ENCODE measurements at places on chromosomes 4 and X. TPM values are rescaled to one million over a fixed set of nuclear protein-coding genes. Genes with fewer than 3 reads are reported as not detected.
A peak's percentile ranks its signal among the peaks of the same experiment; 100 is the strongest.

GRCh38 chr4:98558471-98559169 lies 99.8 kb downstream of the TSPAN5 start:
- no peak for ATAC-seq

DNA sequence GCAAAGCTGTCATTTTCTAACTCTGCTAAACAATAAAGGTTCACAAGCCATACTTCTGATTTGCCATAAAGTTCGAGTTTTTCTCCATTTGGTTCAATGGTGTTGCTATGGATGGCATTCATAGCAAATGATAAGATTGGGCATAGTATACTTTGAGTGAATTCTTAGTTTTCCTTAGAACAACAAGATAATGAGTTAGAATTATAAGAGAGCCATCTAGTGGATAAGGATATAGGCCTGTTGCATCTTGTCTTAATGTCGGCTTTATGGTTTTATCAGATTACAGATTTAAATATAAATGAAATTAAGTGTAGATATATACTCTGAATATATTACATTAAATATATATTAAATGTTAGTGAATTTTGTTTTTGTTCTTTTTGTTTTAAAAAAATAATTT lies 644.6 kb downstream of the IL1RAPL1 start:
- ATAC-seq: no peak

DNA sequence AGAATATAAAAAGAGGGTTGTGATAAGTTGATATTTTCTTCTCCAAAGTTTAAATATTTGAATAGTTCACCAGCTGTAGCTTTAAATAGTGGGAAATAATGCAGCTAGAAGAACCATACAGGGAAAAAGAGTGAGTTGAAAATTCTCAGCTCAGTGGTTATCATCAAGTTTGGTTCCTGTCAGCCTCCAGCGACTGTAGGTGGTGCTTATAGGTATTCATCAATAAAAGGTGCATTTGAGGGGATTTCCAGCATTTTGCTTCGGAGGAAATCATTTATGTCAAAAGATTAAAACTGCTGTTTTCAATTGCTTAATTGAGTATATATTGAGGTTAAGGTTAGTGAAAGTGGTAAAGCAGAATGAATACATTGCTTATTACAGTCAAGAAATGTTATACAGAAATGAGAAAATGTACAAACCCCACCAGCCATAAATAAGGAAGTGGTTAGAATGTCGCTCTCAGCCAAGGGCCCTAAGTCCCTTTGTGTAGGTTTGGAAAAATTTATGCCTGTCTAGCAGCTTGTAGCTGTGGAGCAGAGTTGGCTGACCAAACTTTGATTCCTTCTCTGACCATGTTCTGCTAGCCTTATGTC lies 532.9 kb upstream of the FTHL17 start:
- ATAC-seq: no peak

- no peak for ATAC-seq
These were observed 16.8 kb upstream of the NFXL1 start for GRCh38 chr4:47930971-47931804.

DNA sequence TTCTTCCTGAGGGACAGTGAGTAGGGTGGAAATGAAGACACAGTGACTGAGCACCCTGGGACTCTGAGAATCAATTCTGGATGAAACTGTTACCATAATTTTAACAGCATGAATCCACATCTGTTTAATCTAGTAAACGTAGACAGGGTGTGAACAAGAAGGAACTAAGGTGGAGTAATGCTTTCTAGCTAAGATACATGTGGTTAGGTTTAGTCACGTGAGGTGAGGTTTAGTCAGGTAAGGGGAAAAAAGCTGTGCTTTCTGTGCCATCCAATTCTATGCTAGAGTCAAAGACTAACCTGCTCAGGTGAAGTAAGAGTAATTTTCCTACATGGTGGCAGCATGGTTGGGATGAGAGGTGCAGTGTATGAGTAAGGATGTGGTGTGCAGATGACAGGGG lies 54.0 kb upstream of the C4orf54 start:
- ATAC-seq: peak; percentile 57

GRCh38 chr4:138911909-138912703 lies 103.5 kb upstream of the NOCT start:
- ATAC-seq: peak; percentile 48

DNA sequence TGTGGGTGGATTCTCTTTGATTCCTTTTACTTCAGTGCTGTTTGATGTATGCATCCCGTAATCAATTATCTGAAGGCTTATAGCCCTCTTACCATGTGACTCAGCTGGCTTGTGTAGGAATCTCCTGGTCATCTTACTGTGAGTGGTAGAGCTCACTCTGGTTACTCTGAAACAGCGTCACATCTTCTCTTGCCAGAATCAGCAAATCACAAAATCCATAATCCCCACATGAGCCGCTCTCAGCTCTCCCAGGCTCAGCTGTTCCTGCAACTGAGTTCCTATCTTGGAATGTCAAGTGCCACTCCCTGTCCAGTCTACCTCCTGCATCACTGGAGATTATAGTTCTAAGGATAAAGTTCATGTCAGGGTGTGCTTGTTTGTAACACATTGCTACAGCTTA lies 278.0 kb downstream of the FBXO8 start:
- no peak for ATAC-seq

GRCh38 chr4:23207059-23207458 lies 514.3 kb downstream of the GBA3 start:
- ATAC-seq: no peak

AFF2 gene
- 0.24 TPM for total RNA-seq

NLGN3 gene
- total RNA-seq: 0.08 TPM

DAPP1 gene
- 54.7 TPM for total RNA-seq
